Hippocampal formation (tissue), 2 donors: ENCODE measurements at places on chromosomes 3 and 15.
A peak's percentile ranks its signal among the peaks of the same experiment; 100 is the strongest.

- no peak for DNase-seq
Observed at GRCh38 chr3:157103280-157103679, 56.7 kb downstream of the CCNL1 start.

DNA sequence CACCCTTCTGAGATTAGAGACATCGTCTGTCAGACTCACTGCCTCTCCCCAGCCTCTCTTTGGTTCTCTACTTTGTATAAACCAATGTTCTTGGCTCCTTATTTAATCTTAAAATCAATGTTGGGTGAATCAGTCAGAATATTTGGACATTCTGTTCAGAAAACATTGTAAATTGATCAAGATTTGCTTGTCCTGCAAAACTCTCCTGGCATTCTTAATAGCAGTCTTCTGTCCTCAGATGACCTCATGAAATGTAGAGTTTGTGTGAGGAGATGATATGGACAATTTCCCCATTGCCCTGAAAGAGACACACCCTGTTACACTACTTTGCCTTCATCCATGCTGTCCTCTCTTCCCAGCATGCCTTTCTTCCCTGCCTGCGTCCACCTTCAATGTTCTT is 33.6 kb downstream of the CD200R1L start:
- no peak for DNase-seq

GRCh38 chr15:95494971-95495541 is 835.4 kb upstream of the NR2F2 start:
- DNase-seq = no peak

DNA sequence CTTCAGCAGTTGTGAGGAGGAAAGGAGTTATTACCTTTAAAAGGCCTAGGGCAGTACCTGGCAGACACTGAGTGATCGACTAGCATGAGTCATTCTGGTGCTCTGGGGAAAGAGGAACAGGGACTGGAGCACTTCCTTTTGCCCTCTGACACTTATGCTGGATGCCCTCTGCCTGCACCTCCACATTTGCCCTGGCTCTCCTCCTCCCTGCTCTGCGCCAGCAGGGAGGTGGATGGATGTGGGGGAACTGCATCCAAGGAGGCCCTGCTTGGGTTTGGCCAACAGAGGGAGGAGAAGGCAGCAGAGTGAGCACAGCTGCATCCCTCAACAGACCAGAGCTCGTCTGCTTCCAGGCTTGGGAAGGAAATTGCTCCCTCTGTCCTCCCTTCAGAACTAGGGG is 75.0 kb downstream of the SEMA5B start:
- DNase-seq = no peak

- DNase-seq = peak; percentile 2
Observed at GRCh38 chr15:25933456-25934158, 70.5 kb upstream of the ATP10A start.

DNA sequence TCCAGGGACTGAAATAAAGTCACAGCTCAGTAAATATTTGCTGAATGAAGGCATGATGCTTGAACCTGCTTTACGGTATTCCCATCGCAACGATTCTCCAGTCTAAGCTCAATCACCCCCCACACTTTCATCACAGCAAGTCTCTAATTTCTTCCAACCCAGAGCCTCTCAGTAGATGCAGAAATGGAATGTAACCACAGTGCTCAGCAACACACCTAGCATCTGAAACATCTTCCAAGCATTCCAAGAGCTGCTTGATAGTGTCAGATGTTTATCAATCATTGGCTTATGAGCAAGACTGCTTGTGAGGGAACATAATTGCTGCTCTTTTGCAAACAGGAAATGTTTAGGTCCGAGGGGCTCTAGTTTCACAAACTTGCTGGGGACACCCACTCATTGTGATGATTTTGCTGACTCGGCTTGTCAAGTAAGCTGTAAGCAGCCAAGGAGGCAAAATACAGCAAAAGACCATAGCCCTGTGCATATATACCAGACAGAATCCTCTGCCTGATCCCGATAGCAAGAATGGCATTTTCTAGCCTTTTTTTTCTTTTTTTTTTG is 751.2 kb downstream of the NR2F2 start:
- DNase-seq = no peak

DNA sequence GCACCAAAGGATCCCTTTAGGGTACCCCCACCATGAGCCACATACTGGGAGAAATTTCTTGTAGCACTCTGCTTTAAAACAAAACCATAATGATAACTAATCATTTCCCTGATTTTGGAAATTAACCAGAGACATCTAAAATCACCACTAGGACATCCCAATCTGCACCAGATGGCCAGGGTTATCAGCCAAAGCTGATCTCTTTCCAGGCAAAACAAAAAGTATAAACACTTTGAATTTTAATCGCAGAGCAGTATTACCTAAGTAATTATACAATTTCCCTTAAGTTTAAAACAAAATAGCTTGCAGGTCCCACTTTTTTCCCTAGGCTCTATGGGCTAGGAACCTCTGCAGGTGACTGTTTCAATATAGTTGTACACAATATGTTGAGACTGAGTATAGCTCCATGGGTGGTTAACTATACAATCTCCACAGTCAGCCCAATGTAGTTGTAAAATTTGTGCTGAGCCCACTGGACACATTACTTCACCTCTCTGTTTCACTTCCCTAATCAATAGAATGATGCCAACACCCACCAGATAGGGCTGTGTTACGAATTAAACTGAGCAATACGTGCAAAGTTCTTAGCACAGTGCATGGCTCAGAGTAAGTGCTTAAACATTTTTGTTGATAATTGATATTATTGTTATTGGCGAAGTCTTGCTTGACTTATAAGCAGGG is 629 bp upstream of the NOX5 start:
- DNase-seq = no peak

DNA sequence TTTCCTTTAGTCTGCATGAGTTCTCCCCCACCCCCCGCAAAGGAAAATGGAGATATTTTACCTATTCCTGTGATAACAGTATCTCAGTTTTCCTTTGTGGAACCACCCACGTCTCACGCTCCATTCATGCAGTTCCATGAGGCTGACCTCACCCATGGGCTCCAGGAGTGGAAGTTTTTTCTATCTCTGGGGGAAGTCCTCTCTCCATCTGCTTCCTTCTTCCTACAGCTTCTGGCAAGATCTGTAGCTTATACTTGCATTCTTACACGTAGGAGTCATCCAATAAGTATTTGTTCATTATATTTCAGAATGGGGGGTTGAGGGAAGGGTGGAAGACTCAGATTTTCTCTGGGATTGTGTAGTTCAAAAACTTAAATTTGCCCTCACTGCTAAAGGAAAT is 5.8 kb upstream of the GLCE start:
- DNase-seq = no peak

DNA sequence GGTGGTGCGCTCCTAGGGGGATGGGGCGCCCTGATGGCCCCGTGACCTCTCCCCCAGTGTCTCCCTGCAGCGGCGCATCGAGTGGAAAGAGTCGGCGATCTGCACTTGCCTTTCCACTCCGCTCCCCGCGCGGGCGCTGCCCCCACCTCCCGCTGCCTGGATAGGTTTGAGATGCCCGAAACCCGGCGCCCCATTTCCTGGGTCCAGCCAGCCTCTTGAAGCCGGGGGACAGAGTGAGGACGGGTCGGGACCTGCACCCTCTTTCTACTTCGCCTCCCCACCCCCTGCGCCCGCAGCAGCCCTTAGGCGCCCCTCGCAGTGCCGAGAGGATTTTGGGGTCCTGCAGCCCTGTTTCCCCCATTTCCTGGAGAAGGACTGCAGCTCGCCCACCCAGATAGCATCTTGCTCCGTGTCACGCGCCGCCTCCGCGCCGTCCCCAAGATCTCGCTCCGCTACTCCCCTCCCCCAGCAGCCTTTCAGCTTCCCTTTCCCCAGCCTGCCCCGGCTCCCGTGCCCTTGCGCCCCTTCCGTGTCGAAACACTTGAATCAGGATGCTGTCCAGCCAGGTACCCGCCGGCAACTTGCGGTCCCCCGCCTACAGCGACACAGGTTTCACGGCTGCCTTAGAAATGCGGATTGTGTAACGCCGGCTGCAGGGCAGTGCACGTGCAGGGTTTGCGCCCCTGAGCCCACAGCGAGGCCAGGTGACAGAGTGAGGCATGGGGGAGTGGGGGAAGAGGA is 519 bp downstream of the ABHD6 start:
- DNase-seq = peak; percentile 82

- no peak for DNase-seq
Observed at GRCh38 chr3:43921056-43921648, 230.4 kb downstream of the ABHD5 start.

DNA sequence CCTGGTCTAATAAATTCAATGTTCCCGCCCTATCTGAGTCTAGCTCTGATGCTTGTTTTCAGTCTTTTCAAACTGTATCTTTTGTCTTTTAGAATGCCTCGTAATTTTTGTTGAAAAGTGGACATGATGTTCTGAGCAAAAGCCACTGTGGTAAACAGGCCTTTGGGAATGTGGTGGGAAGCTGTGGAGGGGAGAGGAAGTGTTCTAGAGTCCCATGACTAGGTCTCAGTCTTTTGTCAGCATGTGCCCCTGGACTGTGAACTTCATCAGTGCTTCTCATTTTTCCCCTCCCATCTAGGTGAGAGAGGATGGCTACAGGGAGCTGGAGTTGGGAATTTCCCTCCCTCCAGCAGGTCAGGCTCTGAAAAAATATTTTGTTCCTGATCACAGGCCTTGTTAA is 33.7 kb downstream of the SUSD5 start:
- DNase-seq = no peak

DNA sequence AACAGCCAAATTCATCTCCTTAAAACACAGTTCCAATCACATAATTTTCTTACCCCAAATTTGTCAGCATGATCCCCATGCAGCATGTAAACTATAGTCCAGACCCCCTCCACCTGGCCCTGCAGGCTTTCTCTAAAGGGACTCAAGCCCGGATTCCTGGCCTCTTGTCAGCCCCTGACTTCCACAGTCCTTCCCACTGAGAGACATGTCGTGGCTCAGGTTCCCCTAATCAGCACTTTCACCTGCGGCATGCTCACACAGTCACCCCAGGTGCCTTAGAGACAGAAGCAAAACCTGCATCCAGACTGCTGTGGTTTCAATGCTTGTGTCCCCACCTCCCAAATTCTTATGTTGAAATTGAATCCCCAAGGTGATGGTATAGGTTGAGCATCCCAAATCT is 372.7 kb upstream of the ATP10A start:
- DNase-seq = no peak

- no peak for DNase-seq
Observed at GRCh38 chr15:85504749-85505676, 124.6 kb downstream of the AKAP13 start.

GRCh38 chr3:98691897-98692296 is 71.2 kb upstream of the ST3GAL6 start:
- no peak for DNase-seq

- no peak for DNase-seq
Observed at GRCh38 chr3:146894406-146894805, 289.3 kb upstream of the PLSCR5 start.

DNA sequence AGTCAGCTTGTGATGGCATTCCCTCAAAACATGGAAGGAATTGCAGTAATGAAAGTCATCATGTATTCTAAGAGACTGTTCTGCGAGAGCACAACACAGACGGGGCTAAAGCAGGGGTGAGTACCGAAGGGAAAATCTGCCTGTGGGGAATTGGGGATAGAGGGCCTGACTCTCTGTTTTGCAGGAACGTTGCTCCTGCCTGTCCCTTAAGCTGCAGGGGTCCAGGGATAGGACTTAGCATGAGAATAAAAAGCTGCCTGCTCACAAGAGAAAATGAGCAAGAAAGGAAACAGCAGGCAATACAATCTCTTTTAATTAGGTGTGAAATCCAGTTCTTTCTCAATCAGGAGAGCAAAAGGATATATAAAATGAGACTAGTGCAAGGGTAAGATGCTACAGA is 62.2 kb downstream of the TIGIT start:
- no peak for DNase-seq

- no peak for DNase-seq
Observed at GRCh38 chr3:195739561-195740111, 18.9 kb downstream of the MUC20 start.

DNA sequence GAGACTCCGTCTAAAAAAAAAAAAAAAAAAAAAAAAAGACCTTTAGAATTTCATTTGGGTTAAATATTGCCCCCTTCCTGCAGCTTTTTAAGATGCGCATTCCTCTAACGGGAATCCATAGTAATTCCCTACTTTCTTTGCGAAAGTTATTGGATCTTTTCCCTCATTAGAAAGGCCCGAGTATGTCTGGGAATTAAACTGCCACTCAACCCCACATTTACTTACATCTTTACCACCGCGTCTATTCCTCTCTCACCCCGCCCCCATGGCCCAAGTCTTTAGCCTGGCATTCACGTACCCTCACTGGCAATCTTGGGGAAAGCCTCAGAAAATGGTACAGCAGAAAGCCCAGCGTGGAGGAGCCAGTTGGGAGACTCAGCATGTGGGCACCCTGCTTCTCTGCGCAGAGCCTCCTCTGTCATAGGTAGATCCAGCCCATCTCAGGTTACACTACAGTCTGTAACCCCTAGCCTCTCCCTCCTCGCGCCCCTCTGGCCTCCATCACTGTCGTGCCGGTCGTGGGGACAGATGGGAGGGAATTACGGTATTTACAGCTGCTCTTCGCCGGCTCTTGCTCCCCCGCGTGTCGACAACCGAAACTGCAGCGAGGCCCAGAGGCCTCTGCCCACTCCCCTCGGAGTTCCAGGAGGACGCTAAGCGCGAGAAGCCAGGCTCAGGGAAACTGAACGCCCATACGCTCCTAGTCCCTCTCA is 6.4 kb upstream of the ANKDD1A start:
- DNase-seq = peak; percentile 56

DNA sequence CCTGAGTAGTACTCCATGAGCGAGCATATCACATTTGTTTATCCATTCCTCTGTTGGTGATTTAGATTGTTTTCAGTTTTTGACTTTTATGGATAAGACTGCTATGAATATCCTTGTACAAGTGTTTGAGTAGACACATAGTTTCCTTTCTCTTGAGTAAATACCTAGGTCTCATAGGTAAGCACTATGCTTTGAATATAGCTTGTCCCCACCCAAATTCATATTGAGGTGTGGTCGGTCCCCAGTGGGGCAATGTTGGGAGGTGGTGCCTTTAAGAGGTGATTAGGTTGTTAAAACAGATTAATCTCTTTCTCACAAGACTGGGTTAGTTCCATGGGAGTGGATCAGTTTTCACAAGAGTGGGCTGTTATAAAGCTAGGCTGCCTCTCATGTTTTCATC is 42.8 kb downstream of the CDCP1 start:
- DNase-seq = no peak

DNA sequence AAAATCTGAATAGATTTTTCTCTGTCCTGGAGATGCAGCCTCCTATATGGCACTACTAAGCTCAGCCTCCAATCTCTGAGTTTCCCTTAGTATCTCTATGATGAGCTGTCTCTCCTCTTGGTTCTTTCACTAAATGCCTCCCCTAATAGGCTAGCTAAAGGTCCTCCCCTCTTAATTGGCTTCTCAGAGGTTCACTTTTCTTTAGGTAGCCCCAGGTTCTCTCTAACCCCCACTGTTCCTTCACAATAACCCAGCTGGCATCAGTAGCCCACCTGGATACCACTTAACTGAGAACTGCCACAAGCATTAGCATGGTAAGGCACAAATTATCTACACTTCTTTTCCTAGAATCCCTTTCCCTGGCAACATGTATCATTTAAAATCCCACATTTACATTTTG is 523.2 kb downstream of the IGSF11 start:
- no peak for DNase-seq

- DNase-seq = no peak
Observed at GRCh38 chr3:142251951-142252350, 26.6 kb upstream of the GK5 start.
